ENCODE measurements at places on chromosomes 4 and X.

GRCh38 chrX:75228854-75229253 is 45.0 kb upstream of the UPRT start:
- no peak for DNase-seq

DNA sequence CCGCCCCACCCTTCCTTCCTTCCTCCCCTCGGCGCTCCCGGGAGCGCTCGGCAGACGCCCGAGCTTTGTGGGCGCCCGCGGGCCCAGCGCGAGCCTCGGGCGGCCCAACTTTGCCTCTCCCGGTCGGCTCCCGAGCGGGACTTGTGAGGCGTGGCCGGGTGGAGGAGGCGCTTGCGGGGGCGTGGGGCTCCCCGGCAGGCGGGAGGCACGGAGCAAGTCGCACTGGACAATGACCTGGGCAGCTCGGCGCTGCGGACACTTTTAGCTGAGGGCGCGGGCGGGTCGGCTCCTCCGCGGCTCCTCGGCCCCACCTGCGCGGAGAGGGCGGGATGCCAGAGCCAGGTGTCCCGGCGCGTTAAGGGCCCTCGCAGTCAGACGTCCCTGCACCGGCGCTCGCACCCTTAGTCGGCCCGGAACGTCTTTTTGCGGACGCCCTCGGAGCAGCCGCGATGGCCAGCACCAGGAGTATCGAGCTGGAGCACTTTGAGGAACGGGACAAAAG is 385 bp downstream of the DCLK2 start:
- DNase-seq = no peak

DNA sequence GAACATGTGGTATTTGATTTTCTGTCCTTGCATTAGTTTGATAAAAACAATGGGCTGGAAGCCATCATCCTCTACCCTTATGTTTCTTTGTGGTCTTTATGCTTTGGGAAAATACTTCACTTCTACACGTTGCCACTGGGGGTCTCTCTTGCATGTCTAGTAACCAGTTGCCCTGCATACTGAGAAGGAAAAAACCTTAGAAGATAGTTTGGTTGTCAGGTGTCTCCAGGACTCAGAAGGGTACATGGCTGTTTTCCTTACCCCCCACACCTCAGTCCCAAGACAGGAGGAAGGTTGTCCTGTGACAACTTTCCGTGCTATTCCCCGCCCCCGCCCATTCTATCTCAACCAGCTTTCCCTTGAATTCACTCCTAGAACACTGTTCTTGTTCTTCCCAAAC is 62.1 kb upstream of the LANCL3 start:
- DNase-seq = no peak

DNA sequence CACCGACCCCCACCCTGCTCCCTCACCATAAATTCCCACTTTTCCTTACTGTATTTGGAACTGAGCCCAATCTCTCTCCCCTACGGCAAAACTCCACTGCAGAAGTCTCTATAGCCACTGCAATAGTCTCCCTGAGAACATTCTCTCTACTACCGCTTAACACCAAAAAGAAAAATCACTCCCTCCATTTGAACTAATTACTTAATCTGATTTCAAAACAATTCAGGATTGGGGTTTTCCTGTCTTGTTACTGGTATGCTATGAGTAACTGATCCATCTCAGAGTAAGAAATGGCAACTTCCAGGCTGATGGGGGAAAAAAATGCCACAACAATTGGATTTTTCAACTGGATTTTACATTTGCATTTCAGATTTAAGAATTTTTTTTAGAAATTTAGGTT is 5.8 kb downstream of the PAPSS1 start:
- no peak for DNase-seq

- DNase-seq = no peak
Measured at GRCh38 chr4:68167706-68168105, 38.0 kb upstream of the TMPRSS11F start.

GRCh38 chr4:15898902-15899301 is 39.6 kb downstream of the FGFBP1 start:
- no peak for DNase-seq

DNA sequence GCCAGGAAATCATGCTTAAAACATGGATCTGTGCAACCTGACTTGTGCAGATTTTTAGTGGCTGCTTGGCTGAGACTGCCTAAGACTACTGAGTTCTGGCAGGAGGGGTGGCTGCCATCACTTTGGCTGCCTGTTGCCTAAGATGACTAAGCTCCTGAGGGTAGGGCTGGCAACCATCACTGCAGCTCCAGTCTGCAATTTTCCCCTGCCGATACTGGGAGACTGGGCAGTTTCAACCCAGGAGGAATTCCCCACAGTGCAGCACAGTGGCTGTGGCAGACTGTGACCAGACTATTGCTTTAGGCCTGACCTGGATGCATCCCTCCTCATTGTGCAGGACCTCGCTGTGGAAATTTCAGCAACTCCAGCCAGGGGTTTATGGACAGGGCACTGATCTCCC is 544.9 kb downstream of the ANKRD50 start:
- DNase-seq = no peak

GRCh38 chr4:89586318-89586717 is 250.6 kb downstream of the SNCA start:
- DNase-seq = no peak

GRCh38 chr4:10082047-10082446 is 34.6 kb downstream of the WDR1 start:
- DNase-seq = no peak

- no peak for DNase-seq
Measured at GRCh38 chrX:39758791-39759525, 338.8 kb downstream of the BCOR start.

DNA sequence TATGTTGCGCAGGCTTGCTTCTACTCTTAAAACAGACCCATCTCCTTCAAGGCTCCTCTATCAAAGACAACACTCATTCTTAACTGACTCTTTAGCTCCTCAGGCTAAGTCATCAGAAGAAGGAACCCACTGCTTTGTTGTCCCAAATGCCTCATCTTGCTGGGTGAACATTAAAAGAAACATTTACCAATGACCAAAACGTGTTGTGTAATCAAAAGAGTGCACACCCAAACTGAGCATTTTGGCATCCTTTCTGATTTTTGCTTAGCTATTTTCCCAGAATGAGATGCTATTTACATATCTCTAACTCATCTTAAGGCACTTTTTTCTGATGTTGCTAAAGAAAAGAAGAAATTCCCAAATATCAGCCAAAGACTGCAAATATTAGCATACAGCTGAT is 131.7 kb upstream of the VCX3A start:
- no peak for DNase-seq

DNA sequence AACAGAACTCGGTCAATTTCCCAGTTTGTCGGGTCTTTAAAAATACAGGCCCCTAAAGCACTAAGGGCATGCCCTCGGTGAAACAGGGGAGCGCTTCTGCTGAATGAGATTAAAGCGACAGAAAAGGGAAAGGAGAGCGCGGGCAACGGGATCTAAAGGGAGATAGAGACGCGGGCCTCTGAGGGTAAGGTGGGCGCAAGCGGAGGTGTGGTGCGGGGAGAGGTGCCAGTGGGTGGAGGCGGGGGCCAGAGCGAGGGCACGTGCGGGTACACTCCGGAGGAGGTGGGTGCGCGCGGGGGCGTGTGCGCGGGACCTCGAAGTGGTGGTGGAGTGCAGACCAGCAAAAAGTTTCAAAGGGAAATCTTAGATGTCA is 787 bp upstream of the TET2 start:
- no peak for DNase-seq

- no peak for DNase-seq
Measured at GRCh38 chrX:147853701-147854100, 58.0 kb upstream of the FMR1 start.

DNA sequence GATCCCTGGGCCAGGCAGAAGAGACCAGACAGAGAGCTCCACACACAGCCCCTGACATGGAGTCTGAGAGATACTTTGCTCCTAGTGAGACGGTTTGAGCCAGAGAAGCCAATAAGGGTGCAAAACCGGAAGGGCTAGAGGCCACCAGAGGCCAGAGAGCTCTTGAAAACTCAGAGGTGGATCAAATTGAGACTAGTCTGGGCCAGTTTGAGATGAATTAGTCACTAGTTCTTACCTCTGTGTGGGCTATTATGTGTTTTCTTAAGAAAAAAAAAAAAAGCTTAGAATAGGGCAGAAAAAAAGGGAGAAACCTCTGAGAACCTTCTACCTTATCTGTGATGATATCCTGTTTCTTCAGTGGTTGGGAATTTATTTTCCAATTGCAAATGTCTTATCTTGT is 110.4 kb upstream of the EDNRA start:
- no peak for DNase-seq
